ENCODE measurements at places on chromosomes 13 and 19.

- no peak for DNase-seq
Measured at GRCh38 chr13:112802802-112803195, 113.0 kb downstream of the ATP11A start.

GRCh38 chr13:53159431-53159830 is 130.8 kb downstream of the OLFM4 start:
- DNase-seq: no peak

DNA sequence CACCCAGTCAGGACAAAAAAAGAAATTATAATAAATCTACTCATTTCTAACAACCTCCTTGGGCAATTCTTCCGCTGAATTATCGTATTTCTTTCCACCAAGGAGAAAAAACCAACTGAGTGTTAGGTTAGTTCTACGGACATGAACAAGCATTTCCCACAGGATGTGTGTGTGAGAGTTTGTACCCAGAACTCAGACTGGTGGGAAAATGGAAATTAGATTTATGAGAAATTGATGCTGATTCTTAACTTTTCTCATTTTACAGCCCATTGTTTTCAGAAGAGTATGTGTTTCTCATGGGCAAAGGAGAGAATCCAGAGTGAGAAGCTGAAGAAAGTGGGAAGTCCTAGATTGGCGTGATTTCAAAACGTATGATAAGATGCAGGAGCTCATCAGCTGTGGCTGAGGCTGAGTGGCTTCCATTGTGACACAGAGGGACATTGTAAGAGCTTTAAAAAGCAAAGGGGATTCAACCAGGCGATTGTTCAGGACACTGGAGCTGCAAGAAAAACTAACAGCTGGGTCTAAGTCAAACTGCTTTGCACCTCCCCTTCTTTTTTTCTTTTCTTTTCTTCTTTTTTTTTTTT is 184.7 kb upstream of the ARGLU1 start:
- no peak for DNase-seq

DNA sequence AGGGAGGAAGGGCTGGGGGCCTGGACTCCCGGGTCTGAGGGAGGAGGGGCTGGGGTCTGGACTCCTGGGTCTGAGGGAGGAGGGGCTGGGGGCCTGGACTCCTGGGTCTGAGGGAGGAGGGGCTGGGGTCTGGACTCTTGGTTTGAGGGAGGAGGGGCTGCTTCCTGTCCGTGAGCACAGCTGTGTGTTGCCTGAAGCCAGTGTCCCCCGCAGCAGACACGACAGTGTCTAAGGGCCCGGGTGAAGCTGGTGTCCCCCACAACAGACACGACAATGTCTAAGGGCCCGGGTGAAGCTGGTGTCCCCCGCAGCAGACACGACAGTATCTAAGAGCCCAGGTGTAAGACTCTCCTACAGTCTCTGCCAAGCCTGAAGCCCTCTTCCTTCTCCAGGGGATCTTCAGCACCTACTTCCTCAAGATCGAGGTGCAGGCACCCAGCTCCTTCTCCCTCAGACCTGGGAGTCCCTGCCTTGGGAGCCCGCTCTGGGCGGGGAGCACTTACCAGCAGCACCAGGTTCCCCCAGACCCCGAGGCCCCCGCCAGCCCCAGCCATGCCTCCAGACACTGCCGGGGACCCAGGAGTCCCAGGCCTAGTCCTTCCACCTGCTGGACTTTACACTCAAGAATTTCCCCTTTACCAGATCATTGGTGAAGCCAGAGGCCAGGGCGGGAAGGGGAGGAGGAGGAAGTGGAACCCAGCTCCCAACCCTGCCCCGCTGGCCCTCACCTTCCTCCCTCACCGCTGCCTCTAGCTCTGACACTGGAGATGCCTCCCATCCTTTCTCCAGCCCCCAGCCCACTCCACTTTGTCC is at the start of gene PTPRH:
Gene PTPRH, minus strand, starts transcription at position 622 of the 813 bp plus-strand sequence. Its CDS starts 68 bp downstream, at position 554.
- DNase-seq: no peak

- no peak for DNase-seq
Measured at GRCh38 chr13:63605403-63605802, 2189.8 kb upstream of the PCDH20 start.

GRCh38 chr19:40377876-40378385 is 12.1 kb downstream of the HIPK4 start:
- DNase-seq: no peak

- DNase-seq: no peak
Measured at GRCh38 chr13:79987323-79987722, 353.6 kb downstream of the SPRY2 start.

DNA sequence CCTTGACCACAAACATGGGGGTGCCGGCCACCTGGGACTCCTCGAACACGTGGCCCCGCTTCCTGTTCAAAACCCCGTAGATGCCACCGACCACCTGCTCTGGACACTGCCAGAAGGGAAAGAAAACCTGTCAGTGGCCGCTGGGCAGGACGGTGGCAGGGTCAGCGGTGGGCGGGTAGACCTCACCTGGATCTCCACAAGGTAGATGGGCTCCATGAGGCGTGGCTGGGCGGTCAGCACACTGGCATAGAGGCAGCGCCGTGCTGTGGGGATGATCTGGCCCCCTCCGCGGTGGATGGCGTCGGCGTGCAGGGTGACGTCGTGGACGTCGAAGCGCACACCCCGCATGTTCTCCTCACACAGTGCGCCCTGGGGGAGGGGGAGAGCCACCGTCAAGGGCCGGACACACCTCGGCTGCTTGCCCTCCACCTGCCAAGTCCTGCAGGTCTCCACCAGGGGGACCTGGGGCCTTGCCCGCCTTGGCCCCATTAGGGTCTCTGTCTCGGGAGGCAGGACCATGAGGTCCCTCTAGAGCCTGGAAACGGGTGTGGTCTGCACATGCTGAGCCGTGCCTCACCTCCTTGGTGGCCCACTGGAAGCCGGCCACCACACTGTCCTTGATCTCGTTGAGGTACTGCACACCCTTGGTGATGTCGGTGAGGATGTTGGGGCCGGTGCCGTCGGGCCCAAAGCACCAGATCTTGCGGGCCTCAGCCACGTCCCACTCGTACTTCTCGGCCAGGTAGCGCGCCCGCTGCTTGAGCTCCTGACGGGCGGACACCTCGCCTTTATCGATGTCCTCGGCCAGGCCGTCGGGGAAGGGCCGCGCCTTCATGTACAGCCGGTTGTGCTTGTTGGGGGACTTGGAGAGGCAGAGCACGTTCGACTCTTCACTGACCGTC is 6.6 kb upstream of the DAPK3 start:
- no peak for DNase-seq

- no peak for DNase-seq
Measured at GRCh38 chr19:41910992-41911888, 17.0 kb downstream of the ERFL start.

- DNase-seq: no peak
Measured at GRCh38 chr13:46839399-46839798, 42.4 kb upstream of the ESD start.

DNA sequence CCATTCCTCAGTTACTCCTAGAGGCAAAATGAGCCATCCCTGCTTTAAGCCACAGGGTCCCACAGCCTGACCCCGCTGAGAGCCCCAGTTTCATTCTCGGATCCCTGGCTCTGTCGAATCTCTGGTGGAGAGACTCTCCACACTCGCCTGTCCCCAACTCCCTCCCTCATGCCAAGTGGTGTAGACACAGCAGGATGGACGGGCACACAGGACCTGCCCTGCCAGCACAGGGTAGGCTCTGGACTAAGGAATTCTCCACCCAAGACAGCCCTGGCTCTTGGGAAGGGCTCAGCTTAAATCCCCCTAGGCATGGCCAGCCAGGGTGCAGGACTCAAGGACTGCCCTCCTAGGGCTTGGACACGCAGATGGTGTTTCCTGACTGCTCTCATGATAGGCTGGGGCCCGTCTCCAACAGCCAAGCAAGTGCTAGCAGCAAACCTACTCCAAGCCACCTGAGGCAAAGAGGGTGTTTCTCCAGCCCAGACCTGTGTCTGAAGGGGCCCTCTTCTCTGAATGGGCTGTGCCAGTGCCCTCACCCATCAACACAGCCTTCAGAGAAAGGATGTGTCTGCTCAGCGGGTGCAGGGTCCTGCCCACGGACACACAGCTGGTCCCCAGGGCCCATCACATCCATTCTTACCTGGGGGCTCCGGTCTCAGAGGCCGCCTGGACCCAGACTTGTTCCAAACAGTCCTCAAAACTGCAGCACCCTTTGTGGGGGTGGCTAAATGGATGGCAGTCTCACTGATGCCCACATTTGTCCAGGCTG is 65.3 kb downstream of the PEPD start:
- no peak for DNase-seq

GRCh38 chr19:10402441-10403038 is 802 bp downstream of the CDC37 start:
- peak; percentile 41 for DNase-seq
